Activated CD4-positive, alpha-beta T cell treated with anti-CD3 and anti-CD28 coated beads, Interleukin-2, amount 50 U/mL, for 4 hours (primary cell): ENCODE measurements at places on chromosomes 3 and 15.

- no peak for DNase-seq
Observed at GRCh38 chr15:85312486-85312885, 67.9 kb upstream of the AKAP13 start.

- no peak for DNase-seq
Observed at GRCh38 chr3:128197855-128198254, 44.6 kb downstream of the EEFSEC start.

- DNase-seq: no peak
Observed at GRCh38 chr15:63827113-63827512, 6.6 kb downstream of the HERC1 start.

DNA sequence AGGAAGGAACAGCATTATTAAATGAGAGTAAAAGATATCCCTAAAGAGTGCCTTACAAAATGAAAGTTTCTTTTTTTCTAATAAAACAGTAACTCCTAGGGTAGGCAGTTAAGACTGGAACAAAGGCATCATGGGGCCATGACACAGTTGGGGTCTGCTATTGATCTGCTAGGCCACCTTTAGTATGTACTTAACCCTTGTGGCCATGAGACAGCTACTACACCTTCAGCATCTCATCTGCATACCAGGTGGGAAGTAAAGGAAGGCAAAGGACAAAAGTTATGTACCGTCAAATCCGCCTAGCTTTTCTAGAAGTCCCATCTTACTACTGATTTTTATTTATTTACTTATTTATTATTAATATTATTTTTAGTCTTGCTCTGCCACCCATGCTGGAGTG lies 93.8 kb upstream of the FHIT start:
- no peak for DNase-seq

- no peak for DNase-seq
Observed at GRCh38 chr3:136750209-136750896, 1.8 kb downstream of the STAG1 start.

- DNase-seq: no peak
Observed at GRCh38 chr3:126056088-126056487, 27.8 kb downstream of the SLC41A3 start.
